ENCODE measurements at places on chromosomes 6 and 20. TPM values are rescaled to one million over a fixed set of nuclear protein-coding genes. Genes with fewer than 3 reads are reported as not detected.
A peak's percentile ranks its signal among the peaks of the same experiment; 100 is the strongest.

- no peak for DNase-seq
These were observed 10.1 kb downstream of the SLC24A3 start for GRCh38 chr20:19222520-19223040.

DNA sequence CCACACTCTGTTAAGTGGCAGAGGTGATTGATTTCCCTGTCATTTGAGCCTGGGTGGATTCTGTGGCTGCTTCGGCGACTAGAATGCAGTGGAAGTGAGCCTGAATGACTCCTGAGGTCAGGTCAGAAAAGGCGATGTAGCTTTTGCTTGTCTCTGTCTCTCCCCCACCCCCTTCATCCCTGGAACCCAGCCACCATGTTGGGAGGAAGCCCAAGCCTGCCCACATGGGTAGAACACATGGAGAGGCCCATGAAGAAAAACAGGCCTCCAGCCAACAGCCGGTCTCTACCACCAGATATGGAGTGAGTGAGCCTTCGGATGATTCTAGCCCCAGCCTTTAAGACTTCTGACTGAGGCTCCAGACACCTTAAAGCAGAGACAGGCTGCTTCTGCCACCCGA, 181.0 kb downstream of the TFAP2C start:
- DNase-seq: no peak

DNA sequence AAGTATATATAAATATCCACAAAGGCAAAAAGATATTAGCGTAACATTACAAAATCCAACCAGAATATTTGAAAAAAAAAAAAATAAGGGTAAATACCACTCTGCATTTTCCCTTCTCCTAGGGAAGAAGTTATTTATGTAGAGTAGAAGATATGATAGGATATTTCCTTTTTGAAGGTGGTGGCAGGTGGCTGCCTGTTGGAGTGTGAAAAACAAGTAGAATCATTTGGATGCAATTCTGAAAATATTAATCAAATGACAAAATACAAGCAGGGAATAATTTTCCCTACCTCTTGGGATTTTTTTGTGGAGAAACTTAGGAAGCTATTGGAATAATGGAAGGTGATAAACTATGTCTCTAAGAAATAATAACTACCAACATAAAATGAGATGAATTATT, 62.5 kb upstream of the OGFRL1 start:
- DNase-seq: no peak

DNA sequence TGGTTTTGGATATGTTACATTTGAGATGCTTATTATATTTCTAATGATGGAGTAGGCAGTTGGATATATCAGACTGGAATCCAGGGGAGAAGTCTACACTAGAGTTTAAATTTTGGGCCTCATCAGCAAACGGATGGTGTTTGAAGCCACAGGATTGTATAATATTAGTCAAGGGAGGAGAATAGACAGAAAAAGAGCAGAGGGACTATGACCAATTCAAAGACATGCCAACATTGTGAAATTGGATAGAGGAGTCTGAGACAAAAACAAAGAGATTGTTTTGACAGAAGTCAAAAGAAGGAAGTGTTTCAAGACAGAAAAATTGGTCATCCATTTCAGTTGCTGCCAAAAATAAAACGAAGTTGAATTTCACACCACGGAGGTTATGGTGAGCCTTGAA, 66.5 kb downstream of the NOX3 start:
- DNase-seq: no peak

DNA sequence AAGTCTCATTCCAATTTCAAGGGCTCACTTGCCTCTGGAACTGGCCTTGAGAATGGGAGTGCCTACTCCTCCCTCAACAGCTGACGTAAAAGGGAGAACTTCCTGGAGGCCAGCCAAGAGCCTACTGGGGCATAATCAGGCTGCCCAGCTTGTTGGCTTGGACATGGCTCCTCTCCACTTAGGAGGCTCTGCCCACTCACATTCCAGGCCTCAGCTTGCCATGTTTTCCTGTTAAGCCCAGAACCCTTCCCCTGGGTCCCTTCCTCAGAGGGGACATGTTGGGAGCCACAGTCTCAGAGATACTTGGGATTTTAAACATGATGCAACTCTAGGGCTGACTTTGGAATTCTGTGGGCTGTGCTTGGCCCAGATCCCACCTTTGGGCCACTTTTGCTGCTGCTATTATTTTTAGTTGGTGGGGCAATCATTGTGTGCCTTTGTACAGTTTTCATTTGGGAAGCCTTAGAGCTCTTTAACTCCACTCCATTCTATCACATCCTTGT, 31.5 kb upstream of the ADTRP start:
- no peak for DNase-seq

The KIF25 gene
- total RNA-seq: 1.2 TPM

GRCh38 chr6:108903796-108904195, 55.6 kb downstream of the ARMC2 start:
- no peak for DNase-seq

The CENPW gene
- total RNA-seq: 23.7 TPM

GRCh38 chr20:603116-603640, 6.9 kb downstream of the TCF15 start:
- DNase-seq: no peak

GRCh38 chr20:13821876-13822275, 37.0 kb downstream of the NDUFAF5 start:
- no peak for DNase-seq

DNA sequence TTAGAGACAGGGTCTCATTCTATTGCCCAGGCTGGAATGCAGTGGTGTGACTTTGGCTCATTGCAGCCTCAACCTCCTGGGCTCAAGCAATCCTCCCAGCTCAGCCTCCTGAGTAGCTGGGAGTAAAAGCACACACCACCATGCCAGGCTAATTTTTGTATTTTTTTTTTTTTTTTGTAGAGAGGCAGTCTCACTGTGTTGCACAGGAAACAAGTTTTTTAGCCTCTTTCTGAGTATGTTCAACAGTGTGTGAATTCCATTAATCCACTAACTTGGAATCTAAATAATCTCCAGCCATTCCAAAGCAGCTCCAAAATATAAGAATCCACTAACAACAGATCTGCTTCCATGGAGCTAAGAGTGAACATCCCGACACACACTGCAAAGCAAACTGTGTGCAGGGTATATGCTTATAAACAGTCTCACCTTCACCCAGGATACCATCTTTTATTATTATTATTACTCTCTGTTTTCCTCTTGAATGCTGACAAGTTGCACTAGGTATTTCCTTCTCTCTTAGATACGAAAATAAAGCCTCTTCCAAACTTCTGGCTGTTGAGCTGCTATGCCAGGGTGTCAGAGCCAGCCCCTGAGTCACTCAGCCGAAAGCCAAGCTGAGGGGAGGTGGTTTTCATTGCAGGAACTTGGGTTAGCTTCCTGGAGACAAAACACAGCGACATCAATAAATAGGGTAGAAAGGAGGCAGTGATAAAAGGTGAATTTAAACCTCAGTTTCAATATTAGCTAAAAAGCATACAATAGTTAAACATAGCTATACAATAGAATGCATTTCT, 264.9 kb downstream of the HIVEP2 start:
- no peak for DNase-seq

The DAAM2 gene
- total RNA-seq: 2.1 TPM

- DNase-seq: no peak
These were observed 108.4 kb upstream of the MAP3K7 start for GRCh38 chr6:90695316-90695715.

GRCh38 chr20:19161336-19161735, 51.1 kb upstream of the SLC24A3 start:
- no peak for DNase-seq

The TREM2 gene
- not detected for total RNA-seq

The NKX2-2 gene
- total RNA-seq: not detected

The RAB44 gene
- total RNA-seq: 0.03 TPM

The NMBR gene
- 0.09 TPM for total RNA-seq

- peak; percentile 37 for DNase-seq
These were observed 231.9 kb upstream of the FAM83B start for GRCh38 chr6:54614499-54615195.

DNA sequence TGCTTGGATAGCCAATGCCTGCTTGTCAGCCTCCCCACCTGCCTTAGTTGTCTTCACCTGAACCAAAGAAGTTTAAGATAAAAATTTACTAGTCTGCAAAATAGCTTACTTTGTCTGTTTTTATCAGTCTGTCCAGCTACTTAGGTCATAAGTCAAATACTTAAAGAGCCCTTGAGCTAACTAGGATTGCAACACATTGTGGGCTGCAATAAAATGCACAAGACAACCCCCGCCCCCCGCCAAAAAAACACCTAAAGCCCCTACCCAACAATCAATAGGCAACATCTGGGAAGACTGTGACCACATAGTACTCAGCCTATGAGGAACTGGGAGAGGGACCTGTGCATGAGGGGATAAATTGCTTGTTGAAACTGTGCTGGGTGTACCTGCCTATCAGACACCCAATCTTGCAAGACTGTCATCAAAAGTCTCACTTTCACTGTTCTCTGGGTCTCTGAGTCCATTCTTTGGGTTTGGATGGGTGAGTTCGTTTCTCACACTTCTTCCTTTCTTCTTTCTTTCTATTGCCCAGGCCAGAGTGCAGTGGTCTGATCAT, 27.3 kb upstream of the ABCC10 start:
- DNase-seq: no peak

The TCF15 gene
- total RNA-seq: 0.07 TPM

- no peak for DNase-seq
These were observed 51.0 kb upstream of the CLDN20 start for GRCh38 chr6:155212616-155213380.

- no peak for DNase-seq
These were observed 13.0 kb downstream of the BAG6 start for GRCh38 chr6:31639449-31639861.

DNA sequence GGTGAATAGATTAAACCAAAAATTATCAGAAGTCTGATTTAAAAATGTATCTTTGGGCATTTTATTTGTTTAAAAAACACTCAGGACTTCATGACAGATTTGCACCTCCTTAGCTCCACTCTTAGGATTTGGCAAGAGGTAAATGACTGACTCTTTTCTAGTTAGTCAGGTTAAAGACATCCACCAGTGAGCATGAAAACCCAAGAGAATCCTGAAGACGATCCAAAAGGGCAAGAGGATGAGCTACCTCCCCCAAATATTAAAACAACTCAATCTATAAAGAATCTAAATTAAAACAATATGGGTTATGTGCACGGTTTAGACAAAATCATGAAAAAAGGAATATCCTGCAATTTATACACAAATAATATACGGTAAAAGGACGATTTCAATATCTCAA, 89.4 kb upstream of the OPRM1 start:
- DNase-seq: no peak

DNA sequence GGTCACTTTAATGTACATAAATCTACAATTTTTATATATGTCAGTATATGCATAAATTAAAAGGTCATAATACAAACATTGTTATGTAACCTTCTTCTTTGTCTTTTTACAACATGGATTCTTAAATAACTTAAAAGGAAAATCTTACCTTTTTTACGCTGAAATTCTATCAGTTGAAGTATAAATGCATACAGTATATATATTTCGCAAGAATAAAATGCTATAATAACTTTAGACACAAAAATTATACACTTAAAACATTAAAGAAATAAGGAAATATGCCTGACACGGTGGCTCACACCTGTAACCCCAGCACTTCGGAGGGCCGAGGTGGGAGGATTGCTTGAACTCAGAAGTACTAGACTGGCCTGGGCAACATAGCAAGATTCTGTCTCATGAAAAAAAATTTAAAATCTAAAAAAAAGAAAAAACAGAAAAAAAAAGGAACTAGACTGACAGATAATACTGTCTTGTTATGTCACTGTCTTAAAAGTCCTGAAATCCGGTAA, 109.8 kb upstream of the MAP7 start:
- no peak for DNase-seq

GRCh38 chr6:92125681-92126080, 1293.7 kb downstream of the EPHA7 start:
- DNase-seq: no peak

GRCh38 chr6:97292671-97293070, 9.7 kb upstream of the MMS22L start:
- DNase-seq: no peak

GRCh38 chr20:41447006-41447405, 80.4 kb upstream of the EMILIN3 start:
- no peak for DNase-seq

DNA sequence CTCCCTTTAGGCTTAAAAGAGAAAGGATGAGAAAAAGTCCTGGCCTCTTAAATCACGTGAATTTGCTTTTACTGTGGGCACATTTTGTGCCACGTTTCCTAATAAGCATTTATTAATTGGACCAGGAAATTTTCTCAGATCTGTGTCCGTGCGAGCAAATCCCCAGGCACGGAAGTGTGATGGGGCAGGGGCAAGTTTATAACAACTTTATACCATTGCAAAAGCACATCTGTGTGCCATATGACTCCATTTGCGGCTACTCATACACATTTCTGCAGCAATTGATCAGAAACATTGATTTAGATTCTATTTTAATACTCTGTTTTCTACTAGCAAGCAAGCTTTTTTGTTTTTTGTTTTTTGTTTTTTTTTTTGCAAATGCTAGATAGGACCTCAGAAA, 373.2 kb downstream of the TAF4 start:
- no peak for DNase-seq

The PRR18 gene
- total RNA-seq: 0.13 TPM

The ECI2 gene
- 33.4 TPM for total RNA-seq

- DNase-seq: no peak
These were observed 402.8 kb downstream of the PKHD1 start for GRCh38 chr6:51684603-51685002.

The CNBD2 gene
- total RNA-seq: 6.1 TPM

GRCh38 chr6:37583261-37583660, 83.6 kb upstream of the CCDC167 start:
- no peak for DNase-seq

The CDH4 gene
- 6.5 TPM for total RNA-seq

The PSORS1C1 gene
- total RNA-seq: not detected
